Occipital lobe (tissue), 3 donors: ENCODE measurements at places on chromosomes 7 and 10.

DNA sequence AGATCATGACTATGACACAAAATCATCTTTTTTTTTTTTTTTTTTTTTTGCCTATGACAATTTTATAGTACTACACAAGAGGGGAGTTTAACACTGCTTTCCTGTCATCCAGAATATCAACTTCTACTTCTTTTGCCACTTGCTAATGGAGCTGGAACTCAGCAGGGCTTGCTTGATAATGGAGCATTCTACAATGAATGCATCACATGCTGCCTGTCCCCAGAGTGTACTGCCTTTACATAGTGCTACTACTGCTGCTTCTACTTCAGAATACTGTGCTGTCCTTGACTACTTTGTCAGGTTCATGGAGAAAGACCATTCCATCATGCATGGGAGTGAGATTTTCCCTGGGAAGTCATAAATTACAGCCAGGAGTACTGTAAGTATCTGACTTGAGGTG lies 338.6 kb upstream of the SEMA3A start:
- DNase-seq = no peak

DNA sequence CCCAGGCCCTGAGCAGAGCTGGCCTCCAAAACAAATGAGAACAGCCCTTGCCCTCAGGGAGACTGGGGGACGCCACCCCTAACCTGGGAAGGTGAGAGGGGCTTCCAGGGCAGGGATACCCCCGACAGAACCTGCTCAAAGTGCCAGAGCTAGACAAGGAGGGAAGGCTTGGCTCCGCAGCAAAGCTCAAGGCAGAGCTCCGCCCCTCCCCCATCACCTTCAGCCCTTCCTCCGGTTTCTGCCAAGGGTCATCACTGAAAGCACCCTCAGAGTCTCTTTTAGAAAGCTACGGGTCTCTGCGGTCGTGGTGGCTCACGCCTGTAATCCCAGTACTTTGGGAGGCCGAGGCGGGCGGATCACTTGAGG lies 73.4 kb upstream of the CUX1 start:
- no peak for DNase-seq

- no peak for DNase-seq
These were observed 5.3 kb upstream of the CUZD1 start for GRCh38 chr10:122850705-122851640.

DNA sequence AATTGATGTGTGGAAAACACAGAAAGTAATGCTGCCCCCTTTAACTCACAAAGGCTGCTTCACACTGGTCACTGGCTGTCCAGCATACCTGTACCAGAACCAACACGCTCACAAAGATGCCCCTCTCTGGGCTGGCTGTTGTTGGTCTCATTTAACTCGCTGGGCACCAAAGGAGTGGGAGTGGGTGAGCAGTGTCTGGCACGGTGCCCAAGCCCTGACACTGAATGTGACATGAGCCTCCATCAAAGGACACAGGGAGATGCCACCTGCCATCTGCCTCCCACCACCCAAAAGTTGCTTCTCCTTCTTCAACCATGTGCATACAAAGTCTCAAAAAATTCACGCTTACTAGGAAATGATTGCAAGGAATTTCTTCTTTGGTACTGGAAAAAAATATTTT lies 86.8 kb downstream of the FGFR2 start:
- DNase-seq = no peak
